Omental fat pad (tissue), 4 donors: ENCODE measurements at places on chromosomes 12 and 14.

GRCh38 chr14:102507081-102507856, 2.3 kb downstream of the ANKRD9 start:
- no peak for DNase-seq

- DNase-seq: no peak
Measured at GRCh38 chr14:75068294-75069120, 934 bp upstream of the ZC2HC1C start.

- DNase-seq: no peak
Measured at GRCh38 chr14:102392506-102392905, 29.8 kb downstream of the TECPR2 start.

GRCh38 chr12:128817111-128818015, 6.4 kb downstream of the SLC15A4 start:
- DNase-seq: no peak

DNA sequence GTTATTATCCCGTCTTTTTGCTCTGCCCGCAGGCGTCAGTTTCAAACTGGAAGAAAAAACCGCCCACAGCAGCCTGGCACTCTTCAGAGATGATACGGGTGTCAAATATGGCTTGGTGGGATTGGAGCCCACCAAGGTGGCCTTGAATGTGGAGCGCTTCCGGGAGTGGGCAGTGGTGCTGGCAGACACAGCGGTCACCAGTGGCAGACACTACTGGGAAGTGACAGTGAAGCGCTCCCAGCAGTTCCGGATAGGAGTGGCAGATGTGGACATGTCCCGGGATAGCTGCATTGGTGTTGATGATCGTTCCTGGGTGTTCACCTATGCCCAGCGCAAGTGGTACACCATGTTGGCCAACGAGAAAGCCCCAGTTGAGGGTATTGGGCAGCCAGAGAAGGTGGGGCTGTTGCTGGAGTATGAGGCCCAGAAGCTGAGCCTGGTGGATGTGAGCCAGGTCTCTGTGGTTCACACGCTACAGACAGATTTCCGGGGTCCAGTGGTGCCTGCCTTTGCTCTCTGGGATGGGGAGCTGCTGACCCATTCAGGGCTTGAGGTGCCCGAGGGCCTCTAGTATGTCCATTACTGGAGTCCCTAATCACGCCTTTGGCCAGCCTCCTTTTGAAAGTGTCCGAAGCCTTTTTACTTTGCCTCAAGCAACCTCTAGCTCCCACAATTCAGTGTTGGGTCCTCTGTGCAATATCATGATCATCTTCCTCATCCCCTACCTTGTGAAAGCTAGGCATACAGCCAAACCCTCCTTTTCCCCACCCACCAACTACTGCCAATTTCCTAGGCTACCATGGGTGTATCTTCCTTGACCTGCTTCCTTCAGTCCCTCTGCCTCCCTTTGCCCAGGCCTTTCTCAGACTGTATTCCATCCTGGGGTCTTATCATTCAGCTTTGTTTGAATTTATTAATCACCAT, 891 bp downstream of the SPRYD4 start:
- DNase-seq: no peak

DNA sequence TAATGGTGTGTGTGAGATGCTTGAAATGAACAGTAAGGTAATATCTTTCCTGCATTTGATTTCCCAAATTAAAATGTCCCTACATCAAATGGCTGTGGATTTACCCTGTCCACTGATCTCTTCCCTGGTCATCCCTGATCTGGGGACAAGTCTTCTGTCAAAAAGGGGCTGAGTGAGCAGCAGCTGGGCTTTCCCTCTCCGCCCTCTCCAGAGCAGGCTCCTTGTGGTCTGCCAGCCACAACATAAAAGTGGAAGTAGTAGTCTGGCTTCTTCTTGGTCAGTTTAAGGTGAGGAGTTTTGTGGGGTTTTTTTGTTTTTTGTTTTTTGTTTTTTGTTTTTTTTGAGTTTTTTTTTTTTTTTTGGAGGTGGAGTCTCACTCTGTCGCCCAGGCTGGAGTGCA, 25.2 kb upstream of the PLXNC1 start:
- no peak for DNase-seq

DNA sequence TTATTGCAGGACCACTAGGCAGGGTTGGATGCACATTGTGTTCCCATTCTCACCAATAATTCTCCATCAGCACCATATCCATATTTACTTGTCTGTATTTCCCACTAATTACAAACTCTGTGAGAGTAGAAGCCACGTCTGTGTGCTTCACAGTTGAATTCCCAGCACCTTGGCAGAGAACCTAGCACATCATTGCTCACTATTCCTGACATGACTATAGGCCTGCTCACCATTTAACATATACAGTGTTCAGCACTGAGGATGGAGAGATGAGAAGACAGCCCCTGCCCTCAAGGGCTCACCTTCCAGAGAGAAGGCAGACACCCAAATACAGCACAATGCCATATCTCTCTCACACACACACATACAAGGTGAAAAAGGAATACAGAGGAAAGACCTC, 5.0 kb downstream of the DAD1 start:
- no peak for DNase-seq

DNA sequence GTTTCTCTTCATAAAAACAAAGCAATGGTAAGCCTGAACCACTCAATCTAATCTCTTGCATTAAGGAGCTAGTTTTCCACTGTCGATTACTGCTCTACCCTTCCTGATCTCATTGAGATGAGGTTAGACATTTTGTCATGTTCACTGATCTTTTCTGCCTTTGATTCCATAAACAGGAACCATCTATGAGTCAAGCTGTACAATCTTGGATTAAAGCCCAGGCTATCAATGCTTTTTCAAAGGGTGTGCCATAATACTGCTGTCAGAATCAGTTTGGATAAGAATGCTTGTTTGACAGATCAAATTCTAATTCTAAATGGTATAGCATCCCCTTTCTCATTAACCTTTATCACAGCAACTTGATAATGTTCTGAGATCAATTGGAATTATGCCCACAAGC, 16.1 kb downstream of the GRIP1 start:
- DNase-seq: no peak

DNA sequence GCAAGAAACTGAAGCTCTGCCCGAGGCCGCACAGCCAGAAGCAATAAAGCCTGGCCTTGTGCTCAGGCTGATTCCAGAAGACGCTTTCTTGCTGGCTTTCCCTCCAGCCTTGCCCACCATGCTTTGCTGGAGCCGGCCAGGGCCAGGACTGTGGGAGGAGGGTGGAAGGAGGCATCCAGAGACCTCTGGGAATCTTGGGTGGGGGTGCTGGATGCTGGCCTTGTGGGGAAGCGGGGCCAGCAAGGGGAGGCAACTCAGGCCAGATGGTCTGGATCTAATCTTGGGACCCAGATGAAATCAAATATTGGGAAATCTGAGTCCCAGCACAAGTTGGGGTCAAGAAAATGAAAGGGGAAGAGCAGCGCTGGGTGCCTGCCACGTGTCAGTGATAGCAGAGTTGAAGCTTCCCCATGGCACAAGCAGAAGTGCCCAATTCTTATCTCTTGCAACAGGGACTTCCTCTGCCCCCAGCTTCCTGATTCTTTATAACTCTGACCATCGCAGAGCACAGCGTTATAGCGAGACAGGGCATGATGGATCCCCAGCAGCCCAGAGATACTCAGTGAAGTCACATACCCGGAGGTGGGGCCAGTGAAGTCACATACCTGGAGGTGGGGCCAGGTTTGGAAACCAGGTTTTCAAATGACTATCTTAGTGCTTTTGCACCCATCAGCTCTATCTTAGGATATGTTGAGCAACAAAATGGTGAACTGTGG, 6.4 kb upstream of the RABGGTA start:
- no peak for DNase-seq

- DNase-seq: no peak
Measured at GRCh38 chr14:102758087-102758486, 19.2 kb upstream of the TRAF3 start.

DNA sequence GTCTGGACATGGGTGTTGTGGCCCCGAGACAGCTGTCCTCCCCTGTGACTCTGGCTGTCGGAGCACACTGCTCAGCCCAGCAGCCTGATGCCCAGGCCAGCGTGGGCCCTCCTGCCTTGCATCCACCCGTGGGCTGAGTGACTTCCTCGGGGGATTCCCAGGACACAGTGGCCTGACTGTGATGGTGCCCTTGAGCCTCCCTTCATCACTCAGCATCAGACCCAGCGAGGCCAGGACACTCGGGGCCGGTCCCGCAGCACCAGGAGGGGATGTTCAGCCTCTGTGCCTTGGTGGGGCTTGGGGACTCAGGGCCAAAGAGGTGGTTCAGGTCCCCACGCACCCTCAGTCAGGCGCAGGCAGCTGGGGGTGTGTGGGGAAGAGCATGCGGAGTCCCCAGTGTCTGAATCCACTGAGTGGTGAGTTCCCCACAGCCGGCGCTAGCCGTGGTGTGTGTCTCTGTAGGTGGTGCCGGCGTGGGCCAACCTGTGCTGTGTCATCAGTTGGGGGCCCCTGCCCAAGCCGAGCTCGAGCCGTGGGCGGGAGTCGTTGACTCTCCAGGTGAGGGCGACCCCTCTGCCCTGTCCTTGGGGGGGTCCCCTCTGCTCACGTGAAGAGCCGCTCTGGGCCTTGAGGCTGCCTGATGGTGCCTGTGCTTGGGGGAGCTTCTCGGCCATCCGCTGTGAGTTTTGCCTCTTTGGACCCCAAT, 185.8 kb downstream of the ADGRD1 start:
- no peak for DNase-seq

DNA sequence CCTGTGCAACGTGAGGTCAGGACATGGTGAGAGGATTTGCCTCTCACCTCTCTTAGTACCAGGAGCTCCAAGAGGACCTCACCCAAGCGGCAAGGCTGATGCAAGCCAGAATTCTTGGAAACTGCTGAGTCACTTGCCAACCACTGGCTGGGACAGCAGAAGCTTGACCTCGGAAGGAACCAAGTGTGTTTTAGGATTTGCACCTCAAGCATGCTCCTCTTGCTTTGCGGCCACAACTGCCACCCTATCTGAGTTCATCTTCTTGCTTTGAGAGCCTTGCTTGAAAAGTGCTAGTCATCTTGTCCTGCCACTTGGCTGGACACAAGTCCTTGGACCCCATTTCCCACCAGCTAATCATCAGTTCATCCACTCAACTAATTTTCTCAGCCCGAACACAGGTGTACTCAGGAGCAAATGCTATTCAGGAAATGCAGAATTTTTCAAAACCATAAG, 195.8 kb downstream of the SLC25A21 start:
- no peak for DNase-seq

DNA sequence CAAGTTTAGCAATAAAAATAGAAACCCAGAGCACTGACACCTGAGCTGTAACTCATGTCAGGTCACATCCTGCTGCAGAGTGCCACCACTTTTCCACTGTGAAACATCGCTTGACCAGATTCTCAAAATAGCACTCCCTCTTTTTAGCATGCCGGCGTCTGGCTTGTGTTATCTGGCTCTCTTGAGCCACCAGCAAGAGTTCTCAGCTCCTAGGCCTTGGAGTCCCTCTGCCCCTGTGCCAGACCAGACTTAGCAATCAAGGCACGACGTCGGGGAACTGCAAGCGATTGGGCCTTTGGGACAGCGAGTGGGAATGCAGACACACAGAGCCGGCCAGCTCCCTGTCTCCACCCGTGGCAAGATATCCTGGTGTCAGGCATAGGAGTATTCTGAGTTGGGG, 52.5 kb downstream of the SPIC start:
- DNase-seq: no peak

DNA sequence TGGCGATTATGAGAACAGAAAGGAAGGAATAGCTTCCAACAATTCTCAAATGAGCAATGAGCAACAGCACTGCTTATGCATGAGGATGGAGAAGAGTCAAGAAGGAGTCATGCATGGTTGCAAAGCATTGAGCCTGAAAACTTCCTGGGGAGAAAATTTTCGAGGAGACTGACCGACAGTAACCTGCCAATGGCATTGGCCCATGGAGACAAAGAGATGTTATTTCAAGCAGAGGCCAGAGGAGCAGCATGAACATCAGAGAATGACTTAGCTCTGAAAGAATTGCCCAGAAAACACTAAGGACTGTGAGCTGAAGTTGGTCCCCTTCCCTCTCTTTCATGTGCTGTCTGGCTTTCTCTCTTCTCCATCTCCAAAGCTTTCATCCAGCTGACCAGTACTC, 343.4 kb downstream of the ADAMTS20 start:
- no peak for DNase-seq

- DNase-seq: no peak
Measured at GRCh38 chr12:62317017-62317416, 56.8 kb downstream of the USP15 start.

DNA sequence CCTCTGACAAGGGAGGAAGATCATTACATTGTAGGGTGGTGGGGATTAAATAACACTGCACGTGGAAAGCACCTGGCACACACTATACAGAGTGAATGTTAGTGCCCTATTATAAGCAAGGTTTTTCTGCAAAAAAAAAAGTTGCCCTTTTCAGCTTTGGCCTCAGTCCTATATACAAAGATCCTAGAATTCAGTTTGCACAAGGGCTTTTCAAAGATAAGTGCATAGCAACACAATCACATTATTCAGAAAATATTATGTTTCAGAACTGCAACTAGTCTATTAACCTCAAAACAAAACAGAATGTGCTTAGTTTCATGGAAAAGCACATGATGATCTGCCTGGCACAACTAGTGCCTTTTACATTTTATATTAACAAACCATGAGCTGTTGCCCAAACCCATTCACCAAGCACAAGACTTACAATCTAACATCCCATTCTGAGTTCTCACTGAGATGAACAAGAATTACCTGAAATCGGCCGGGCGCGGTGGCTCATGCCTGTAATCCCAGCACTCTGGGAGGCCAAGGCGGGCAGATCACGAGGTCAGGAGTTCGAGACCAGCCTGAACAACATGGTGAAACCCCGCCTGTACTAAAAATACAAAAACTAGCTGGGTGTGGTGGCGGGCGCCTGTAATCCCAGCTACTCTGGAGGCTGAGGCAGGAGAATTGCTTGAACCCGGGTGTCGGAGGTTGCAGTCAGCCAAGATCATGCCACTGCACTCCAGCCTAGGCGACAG, 1.8 kb downstream of the TM7SF3 start:
- no peak for DNase-seq

DNA sequence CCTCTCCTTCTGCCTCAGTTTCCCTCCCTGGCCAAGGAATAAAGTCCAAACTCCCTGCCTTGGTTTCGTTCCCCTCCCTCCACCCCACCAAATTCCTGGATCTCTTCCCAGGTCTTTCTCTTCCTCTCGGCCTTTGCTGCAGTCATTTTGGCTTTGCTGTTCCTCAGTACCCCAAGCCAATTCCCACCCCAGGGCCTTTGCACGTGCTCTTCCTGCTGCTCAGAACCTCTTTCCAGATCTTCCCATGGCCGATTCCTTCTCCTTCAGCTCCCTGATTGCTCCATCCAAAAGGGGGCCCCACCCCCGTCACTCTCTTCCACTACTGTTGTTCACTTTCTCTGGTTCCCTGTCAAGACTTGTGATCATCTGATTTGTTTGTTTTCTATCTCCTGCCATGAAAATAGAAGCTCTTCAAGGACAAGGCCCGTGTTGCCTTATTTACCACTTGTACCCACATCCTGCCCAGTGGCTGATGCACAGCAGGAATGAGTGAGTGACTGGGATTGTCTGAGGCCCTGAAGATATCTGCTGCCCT, 3.1 kb downstream of the HNF1A start:
- no peak for DNase-seq
